Naive B cell (primary cell): ENCODE measurements at places on chromosomes 7 and 10. TPM values are rescaled to one million over a fixed set of nuclear protein-coding genes. Genes with fewer than 3 reads are reported as not detected.

DNA sequence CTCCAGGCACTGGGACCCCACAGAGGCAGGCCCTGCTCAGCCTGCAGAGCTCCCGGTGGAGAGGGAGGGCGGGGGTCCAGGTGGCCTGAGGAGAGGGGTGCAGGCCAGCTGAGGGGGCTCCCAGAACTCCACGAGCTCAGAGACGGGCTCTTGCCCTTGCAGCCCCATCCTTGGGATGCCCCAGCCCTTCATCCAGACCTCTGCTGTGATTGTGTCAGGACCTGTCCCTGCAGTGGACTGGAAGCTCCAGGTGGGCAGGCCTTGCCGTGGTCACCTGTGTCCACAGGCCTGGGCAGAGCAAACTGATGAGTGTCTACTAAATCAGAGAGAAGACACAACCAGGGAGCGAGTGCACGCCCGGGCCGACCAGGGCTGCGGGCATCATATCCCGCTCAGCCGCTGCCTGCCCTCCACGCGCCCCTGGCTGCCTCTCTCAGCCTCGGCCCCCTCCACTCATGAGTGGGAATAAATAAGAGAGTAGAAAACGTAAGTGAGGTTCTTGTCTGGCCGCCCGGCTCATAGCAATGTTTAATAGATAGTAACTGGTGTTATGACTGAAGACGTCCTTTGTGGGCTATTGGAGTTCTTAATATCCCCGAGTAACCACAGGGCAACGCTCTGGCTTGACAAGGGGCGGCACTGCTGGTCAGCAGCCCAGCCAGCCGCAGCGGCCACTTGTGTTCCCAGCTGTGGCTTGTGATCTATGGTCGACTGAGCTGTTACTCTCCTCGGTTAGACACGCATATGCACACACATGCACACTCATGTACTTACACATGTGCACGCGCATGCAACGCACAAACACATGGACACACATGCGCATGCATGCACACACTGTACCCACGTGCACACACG is 105.6 kb downstream of the LHPP start:
- no peak for DNase-seq

- DNase-seq: no peak
These were observed 72.9 kb upstream of the ARMC3 start for GRCh38 chr10:22854935-22855421.

DNA sequence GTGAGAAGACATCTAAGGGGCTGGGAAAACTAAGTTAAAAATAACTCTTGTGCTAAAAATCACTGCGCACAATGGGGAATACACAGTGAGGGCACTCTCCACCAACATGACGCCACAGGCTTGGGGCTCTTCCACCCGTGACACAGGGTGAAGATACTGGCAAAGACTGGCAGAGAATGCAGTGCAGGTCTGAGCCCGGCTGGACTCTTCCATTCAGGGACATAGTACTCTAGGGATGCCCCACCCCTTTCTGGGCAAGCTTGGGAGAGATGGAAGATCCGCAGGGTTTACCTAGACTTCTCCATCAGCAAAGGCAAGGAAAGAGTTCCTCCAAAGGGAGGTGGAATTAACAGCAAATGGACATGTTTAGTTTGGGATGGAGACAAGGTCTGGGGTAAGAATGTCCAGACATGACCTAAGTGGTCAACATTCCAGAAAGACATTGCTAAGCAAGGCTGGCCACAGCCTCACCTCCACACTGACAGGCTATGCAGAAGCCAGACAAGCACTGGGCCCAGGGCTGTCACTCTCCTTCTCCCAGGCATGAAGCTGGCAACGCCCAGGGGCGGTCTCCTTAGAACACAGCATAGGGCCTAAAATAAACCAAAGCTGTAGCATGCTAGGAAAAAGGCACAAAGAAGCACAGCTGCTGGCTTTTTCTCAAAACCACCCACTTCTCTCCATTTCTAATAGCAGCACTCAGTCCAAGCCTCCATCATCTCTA is 28.1 kb downstream of the XPNPEP1 start:
- DNase-seq: no peak

DNA sequence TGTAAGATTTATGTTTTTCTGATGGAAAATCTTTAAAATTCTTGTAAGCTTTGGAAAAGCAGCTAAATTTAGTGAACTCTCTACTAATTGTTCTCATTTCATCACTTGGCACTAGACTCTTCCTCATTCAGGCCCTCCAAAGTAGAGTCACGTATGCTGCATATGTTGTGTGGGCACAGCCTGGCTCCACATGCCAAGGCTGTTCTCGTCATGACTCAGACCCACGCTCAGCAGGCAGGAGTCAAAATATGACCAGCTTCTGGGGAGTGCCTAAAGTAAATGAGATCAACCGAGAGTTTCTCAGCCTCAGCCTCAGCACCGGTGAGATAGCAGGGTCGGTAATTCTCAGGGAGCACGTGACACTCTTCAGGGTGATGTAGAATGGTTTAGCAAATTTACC is 1672.9 kb downstream of the REEP3 start:
- no peak for DNase-seq

DNA sequence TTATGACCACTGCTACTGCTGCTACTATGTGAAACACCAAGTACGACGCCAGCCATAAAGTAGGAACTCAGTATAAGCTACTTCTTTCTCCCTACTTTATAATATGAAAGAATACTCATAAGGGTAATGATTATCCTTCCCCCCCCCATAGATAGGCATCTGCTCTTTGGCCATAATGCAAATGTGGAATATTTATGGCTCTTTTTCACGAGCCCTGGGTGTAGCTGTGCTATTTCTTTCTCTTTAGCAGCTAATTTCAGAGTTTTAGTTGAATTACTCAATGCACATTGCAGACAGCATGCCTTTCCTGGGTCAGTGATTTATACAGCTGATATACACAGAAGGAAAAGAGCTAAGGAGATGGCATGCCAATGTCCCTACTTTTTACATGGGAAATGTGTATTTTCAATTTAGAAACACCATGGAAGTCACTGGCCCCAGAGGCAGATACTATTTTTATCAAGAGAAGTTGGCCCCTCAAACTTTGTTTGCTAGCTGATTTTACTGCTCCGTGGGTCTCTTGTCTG is 234.1 kb upstream of the KIAA1217 start:
- DNase-seq: no peak

DNA sequence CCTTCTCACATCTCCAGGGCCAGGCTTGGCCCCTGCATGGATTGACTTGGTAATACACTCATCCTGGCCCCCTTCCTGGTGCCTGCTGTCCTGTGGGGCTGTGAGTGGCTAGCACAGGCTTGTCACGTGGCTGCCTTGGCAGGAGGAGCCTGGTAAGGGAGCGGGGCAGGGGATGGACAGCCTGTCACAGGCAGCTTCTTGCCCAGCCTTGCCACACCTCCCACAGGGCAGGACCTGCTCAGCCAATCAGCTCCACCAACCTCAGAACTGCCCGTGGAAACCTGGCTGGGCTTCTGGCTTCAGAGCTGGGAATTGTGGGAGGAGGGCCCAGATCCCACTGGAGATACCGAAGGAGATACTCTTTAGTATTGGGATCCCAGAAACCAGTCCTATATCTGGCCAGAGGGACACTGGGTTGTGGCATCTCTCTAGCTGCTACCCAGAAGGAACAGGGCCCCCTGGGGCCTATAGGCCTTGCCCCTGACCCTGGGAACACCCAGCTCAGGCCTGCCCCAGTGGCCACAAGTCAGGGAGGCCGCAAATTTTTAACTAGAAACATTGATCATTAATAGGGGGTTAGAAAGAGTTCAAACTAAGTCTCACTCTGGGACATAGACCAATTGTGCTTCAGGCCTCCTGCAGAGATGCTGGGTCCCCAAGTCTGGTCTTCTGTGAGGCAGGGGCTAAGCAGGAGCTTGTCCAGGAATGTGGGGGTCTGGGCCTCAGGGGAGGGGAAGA is at the start of gene HOGA1:
Gene HOGA1, plus strand, starts transcription at position 330 of the 738 bp plus-strand sequence. Its CDS starts 315 bp downstream, at position 645.
- DNase-seq: no peak

DNA sequence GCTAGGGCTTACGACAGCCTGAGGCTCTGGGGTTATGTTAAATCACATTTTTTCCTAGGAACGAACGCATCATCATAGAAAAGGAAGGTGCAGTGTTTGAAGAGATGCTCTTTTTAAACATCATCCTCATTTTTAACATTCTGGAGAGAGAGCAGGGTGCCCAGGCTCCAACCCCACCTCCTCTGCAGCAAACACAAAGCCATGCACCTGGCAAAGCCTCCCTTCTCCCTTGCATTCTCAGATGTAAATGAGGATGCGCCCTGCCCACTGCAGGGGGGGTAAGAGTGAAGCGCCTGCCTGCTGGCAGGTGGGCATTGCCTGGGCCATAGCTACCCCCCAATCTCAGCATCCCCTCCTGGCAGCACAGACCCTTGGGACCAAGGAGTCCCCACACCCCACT is 92.4 kb downstream of the PTPRN2 start:
- DNase-seq: no peak

GRCh38 chr10:15642095-15642494 is 77.6 kb downstream of the ITGA8 start:
- no peak for DNase-seq

DNA sequence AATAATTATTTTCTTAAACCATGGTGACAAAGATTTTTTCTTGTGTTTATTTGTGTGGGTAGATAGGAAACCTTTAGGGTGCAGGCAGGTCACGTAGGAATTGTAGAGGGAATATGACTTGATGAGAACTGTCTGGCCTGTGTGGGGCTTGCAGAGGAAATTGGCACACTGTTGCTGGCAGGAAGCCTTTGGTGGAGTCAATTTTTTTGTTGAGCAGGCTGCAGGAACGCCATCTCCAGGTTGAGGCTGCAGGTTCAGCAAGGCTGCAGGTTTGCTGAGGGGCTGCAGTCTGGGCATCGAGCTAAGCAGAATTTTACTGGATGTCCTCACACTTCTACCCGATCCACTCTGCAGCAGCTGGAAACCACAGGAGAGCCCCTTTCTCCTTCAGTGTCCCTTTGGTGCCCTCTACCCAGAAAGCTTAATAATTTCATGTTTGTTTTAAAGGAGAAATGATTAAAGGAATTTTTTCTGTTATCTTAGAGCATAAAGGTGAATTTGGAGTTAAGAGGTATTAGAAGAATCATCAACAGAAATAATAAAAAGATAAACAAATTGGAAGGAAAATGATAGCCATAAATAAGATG is 37.0 kb downstream of the TBC1D12 start:
- no peak for DNase-seq

DNA sequence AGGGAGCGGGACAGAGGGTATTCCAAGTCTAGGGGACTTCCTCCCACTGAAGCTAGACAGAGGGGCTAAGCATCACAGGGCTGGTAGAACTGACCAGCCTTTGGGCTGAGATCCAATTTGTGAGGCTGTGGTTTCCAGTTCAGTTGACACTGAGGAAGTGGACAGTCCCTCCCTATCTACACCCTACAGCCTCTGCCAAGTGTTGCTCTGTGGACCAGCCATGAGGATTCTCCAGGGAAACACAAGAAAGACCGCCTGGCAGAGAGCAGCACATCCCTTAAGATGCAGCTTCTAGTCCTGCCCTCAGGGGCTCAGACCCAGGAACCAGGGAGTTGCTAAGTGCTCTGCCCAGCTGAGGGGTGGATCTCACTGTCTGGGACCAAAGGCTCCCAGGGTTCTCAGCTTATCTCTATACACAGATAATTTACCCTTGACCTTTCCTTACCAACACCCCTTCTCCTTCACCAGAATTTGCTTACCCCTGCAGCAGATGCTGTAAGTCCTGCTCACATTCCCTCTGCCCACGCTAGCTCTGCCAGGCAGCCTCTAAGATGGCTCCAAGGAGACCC is 252.0 kb downstream of the SKIDA1 start:
- no peak for DNase-seq

GRCh38 chr7:69778138-69778537 is 179.9 kb downstream of the AUTS2 start:
- DNase-seq: no peak

DNA sequence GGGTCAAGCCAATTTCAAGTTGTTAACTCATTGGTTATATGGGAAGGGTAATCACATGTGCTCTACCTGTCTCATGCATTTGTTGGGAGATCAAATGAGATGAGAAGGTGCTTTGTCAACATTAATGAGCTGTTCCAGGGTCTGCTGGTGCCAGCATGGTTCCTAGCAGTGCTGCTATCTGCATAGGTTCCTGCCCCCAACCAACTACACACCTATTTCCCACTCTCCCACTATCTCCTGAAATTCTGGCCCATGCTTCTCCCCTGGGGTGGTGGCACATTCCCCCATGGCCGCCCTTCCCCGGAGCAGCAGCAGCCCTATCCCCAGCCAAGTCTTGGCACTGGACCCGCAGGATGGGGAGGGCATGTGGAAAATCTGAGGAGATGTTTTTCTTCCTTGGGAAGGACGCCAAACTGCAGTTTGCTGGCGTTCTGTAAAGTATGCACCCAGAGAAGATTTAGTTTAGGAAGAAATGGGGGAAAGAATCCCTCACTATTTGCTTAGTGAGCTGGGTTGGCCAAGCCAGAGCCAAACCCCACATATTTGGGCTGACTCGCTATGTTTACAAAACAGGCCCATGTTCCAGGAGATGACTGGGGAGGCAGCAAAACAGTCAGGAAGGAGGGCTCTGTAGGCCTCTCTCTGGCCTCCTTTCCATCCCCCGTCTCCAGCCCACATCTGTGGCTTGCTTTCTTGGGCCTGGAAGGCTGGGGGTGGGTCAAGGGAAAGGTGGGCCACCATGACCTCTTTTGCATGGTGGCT is 42.5 kb downstream of the PPP1R3C start:
- no peak for DNase-seq

DNA sequence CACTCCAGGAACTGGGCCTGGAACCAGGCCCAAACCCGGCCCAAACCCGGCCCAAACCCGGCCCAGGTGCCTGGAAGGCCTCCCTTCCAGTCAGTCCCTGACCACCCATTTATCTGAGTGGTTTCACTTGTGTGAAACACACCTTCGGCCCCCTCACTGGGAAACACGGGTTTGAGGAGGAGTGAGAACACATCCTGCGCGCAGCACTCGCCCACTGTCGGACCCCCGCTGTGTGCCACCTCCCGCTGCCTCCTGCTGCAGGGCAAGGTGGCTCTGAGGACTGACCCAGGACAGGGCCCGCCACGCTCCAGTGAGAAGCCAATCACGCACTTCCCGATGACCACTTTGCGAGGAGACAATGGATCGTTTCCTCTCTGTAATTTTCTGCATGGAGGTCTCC is 197.5 kb downstream of the BUB3 start:
- no peak for DNase-seq

- DNase-seq: no peak
These were observed 232.6 kb upstream of the GPR26 start for GRCh38 chr10:123433539-123433938.

- DNase-seq: no peak
These were observed 146.3 kb downstream of the DIP2C start for GRCh38 chr10:543131-543530.

Gene GJD4
- not detected for polyA plus RNA-seq

Gene FEZF1
- not detected for polyA plus RNA-seq

Gene ANKRD61
- polyA plus RNA-seq: 0.35 TPM

Gene PLOD3
- polyA plus RNA-seq: 14.6 TPM

Gene SCIN
- 0.11 TPM for polyA plus RNA-seq
